CD4-positive, alpha-beta memory T cell (primary cell): ENCODE measurements at places on chromosomes 11 and 22. TPM values are rescaled to one million over a fixed set of nuclear protein-coding genes. Genes with fewer than 3 reads are reported as not detected.

DNA sequence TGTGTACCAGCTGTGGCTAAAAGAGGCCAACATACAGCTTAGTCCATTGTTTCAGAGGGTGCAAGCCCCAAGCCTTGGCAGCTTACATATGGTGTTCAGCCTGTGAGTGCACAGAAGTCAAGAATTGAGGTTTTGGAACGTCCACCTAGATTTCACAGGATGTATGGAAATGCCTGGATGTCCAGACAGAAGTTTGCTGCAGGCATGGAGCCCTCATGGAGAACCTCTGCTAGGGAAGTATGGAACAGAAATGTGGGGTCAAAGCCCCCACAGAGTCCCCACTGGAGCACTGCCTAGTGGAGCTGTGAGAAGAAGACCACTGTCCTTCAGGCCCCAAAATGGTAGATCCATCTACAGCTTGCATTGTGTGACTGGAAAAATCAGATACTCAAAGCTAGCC lies 42.2 kb upstream of the PTH start:
- no peaks in the 10 kb centered on the region for H3K4me1 ChIP-seq
- no peak for DNase-seq
- H3K27me3 ChIP-seq: no peaks in the 10 kb centered on the region
- H3K4me3 ChIP-seq: no peak overlapping the region

DNA sequence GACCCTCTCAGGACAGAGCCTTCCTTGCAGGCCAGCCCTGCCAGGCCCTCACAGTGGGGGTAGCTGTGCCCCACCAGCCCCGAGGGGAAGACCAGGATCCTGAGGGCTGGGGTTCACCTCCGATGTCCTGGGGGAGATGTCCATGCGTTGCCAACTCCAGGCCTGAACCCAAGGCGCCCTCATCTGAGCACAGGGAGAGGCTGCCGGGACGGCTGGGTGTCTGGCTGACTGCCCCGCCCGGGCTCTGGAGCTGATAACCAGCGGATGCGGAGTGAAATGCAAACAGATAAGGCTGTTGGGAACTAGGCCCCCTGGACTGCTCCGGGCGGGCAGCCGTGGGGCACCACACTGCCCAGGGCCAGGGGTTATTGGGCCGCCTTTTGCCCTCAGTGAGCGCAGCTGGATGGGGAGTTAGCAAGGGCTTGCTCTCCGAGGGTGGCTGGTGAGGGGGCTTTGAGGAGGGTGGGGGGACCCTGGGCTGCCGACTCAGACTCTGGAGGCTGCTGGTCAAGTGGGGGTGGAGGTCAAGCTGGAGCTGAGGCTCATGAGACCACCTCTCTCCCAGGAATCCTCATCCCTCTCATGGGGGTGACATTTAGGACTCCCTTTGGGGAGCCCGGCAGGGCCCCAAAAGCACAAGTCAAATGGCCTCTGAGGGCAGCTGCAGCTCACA lies 5.6 kb upstream of the MUC6 start:
- H3K27me3 ChIP-seq: no peaks in the 10 kb centered on the region
- no peaks in the 10 kb centered on the region for H3K4me1 ChIP-seq
- no peaks in the 10 kb centered on the region for H3K36me3 ChIP-seq
- DNase-seq: no peak
- no peak overlapping the region for H3K27ac ChIP-seq

CD3G gene
- 205 TPM for total RNA-seq

DNA sequence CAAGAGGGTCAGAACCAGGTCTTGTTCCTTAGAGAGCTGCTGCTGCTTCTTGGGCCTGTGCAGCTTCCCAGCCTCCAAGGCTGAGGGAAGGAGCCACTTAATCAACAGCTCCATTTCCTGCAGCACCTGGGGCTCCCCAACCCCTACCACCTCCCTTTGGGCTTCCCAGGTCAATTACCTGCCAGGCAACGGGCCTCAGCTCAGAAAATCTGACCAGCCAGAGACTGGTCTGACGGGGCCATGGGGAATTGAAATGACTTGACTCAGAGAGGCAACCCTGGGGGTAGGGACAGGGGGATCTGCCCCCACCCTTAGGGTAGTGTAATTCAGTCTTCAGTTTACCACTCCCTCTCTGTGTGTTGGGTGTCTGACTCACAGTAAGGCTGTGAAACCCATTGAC lies 4.7 kb upstream of the MAJIN start:
- H3K36me3 ChIP-seq: no peaks in the 10 kb centered on the region
- H3K27ac ChIP-seq: no peak overlapping the region
- H3K4me1 ChIP-seq: peaks cover 9% of the 10 kb centered on the region
- no peak overlapping the region for H3K4me3 ChIP-seq

- H3K4me3 ChIP-seq: no peak overlapping the region
- H3K27me3 ChIP-seq: no peaks in the 10 kb centered on the region
- DNase-seq: no peak
- H3K27ac ChIP-seq: no peak overlapping the region
- no peaks in the 10 kb centered on the region for H3K4me1 ChIP-seq
- H3K36me3 ChIP-seq: no peaks in the 10 kb centered on the region
Measured at GRCh38 chr22:49243965-49244364, 583.7 kb downstream of the BRD1 start.

GAL3ST1 gene
- 1.4 TPM for total RNA-seq

DNA sequence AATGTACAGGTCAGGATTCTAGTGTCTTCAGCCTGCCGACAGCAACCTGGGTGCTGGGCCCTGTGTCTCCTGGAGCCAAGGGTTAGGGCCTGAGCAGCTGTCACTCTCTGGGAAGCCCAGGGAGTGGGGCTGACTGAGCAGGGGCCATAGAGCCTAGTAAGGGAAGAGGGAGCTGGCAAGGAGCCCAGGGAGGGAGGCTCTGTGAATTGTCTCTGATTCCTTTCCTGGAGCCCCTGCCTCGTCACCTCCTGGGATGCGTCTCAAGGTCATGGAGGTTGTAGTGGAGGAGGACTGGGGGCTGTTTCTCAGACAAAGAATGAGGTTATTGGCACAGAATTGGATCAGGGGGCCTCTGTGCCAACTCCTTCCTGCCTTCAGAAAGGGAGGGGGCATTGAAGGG lies 11.8 kb downstream of the SOX10 start:
- no peak overlapping the region for H3K4me3 ChIP-seq
- no peaks in the 10 kb centered on the region for H3K4me1 ChIP-seq
- peaks cover 10% of the 10 kb centered on the region for H3K36me3 ChIP-seq
- no peak overlapping the region for H3K27ac ChIP-seq
- DNase-seq: no peak

- no peaks in the 10 kb centered on the region for H3K4me1 ChIP-seq
- H3K4me3 ChIP-seq: no peak overlapping the region
- H3K27me3 ChIP-seq: no peaks in the 10 kb centered on the region
- no peak overlapping the region for H3K27ac ChIP-seq
Measured at GRCh38 chr11:34783816-34784317, 132.3 kb downstream of the APIP start.

FADS1 gene
- 2.2 TPM for total RNA-seq

FAM111B gene
- 0.53 TPM for total RNA-seq

GRCh38 chr11:111729071-111729830 lies 36.9 kb downstream of the PPP2R1B start:
- no peak overlapping the region for H3K4me3 ChIP-seq
- H3K27me3 ChIP-seq: no peaks in the 10 kb centered on the region
- H3K27ac ChIP-seq: no peak overlapping the region

- H3K36me3 ChIP-seq: no peaks in the 10 kb centered on the region
- H3K4me3 ChIP-seq: no peak overlapping the region
- no peak overlapping the region for H3K27ac ChIP-seq
- DNase-seq: no peak
Measured at GRCh38 chr22:29150701-29151100, 55.0 kb upstream of the EMID1 start.

DNA sequence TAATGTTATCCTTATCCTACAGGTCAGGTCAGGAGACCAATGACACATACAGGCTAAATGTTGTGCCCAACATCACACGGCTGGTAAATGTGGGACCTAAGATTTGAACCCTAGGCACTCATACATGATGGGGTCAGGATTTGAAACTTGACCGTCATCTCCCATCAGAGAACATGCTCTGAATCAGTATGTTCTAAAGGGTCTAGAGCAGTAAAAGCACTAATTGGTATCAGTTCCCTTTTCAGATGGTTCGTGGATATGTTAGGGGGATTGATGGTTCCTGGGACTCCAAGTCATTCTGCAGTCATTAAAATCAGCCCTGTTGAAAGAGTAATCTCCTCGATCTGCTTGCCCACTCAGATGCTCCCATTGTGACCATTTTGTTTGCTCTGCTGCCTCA lies 65.5 kb downstream of the BMAL1 start:
- peaks cover 35% of the 10 kb centered on the region for H3K4me1 ChIP-seq
- H3K27ac ChIP-seq: no peak overlapping the region
- H3K4me3 ChIP-seq: no peak overlapping the region
- DNase-seq: no peak
- H3K36me3 ChIP-seq: no peaks in the 10 kb centered on the region

DNA sequence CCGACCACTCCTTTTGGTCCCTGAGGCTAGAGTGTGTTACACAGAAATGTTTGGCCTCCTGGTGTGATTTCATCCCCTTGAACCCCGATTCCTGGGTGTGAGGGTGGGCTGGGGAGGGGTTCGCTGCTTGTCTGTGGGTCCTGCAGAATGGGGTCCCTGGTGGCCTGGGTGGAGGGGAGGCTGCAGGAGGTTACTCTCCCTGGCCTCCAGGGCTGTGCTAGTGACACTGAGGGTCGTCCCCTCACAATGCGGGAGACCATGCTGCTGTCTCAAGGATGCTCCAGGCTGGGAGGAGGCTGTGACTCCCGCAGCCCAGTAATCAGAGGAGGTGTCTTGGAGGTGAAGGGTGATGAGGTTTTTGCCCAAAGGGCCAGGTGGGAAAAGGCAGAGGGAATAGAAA lies 17.0 kb upstream of the OMP start:
- no peak for DNase-seq
- no peak overlapping the region for H3K4me3 ChIP-seq
- H3K27ac ChIP-seq: no peak overlapping the region
- no peaks in the 10 kb centered on the region for H3K27me3 ChIP-seq
- no peaks in the 10 kb centered on the region for H3K36me3 ChIP-seq
- peaks cover 19% of the 10 kb centered on the region for H3K4me1 ChIP-seq

NXPE1 gene
- not detected for total RNA-seq

GRCh38 chr11:35582033-35582432 lies 36.2 kb upstream of the FJX1 start:
- no peaks in the 10 kb centered on the region for H3K36me3 ChIP-seq
- DNase-seq: no peak
- H3K4me1 ChIP-seq: no peaks in the 10 kb centered on the region
- no peak overlapping the region for H3K27ac ChIP-seq

GRCh38 chr11:368414-369335 lies 624 bp upstream of the B4GALNT4 start:
- H3K36me3 ChIP-seq: no peaks in the 10 kb centered on the region
- H3K4me3 ChIP-seq: no peak overlapping the region
- H3K4me1 ChIP-seq: peaks cover 21% of the 10 kb centered on the region

MUC5B gene
- not detected for total RNA-seq

DNA sequence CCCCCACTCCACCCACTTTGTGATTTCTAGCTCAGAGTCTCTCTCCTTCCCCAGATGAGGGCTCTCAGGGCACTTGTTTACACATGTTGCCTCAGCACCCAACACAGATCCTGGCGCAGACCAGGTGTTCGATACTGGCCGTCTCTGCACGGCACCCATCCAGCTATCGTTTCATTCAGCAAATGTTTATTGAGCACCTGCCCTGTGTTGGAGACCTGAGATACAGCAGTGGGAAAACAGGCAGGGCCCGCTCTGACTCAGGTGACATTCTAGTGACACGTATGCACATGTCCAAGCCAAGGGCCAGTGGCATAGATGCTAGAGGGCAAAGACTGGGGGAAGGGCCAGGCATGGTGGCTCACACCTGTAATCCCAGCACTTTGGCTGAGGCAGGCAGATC lies 71.9 kb downstream of the NFAM1 start:
- H3K27ac ChIP-seq: no peak overlapping the region
- H3K36me3 ChIP-seq: no peaks in the 10 kb centered on the region

DNA sequence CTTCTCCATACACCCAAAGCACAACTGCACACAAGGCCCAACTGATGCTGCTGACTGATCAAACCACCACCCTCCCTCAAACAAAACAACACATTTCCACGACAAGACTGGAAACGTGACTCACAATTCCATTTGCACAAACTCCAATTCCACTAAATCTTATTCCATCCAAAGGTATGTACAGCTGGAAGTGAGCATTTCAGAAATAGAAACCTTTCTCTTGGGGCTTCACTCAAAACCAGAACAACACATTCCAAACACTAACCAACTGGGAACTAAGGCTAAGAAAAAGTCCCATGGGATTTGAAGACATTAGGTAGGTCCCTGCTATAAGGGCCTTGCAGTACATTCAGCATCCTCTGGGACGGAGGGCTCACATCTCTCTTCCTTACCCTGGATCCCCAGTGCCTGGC lies 19.6 kb downstream of the MORC2 start:
- H3K27ac ChIP-seq: no peak overlapping the region
- H3K4me3 ChIP-seq: no peak overlapping the region
- peaks cover 23% of the 10 kb centered on the region for H3K4me1 ChIP-seq
- peaks cover 31% of the 10 kb centered on the region for H3K36me3 ChIP-seq

KIRREL3 gene
- total RNA-seq: not detected

OR51I1 gene
- total RNA-seq: not detected

SYCE3 gene
- not detected for total RNA-seq

DNA sequence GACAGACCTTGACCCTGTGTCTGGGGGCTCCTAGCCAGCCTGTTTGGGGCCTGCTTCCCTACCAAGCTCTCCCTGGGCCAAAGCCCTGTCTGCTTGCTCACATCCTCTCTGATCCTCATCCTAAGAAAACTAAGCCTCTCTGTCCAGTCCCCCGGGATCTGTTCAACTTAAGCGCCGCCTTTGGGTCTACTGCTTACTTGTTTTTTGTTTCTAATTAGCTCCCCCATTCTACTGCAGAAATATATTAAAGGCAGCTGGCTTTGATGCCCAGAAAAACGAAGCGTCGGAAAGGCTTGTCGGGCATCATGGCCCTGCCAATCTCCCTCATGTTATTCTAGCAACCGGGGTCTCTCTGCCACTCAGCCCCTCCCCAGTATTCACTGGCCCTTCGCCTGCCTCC lies 3.4 kb downstream of the DSCAML1 start:
- no peaks in the 10 kb centered on the region for H3K36me3 ChIP-seq
- H3K4me3 ChIP-seq: no peak overlapping the region
- no peak for DNase-seq
- H3K4me1 ChIP-seq: peaks cover 18% of the 10 kb centered on the region

GRCh38 chr11:128825050-128825784 lies 41.9 kb downstream of the KCNJ1 start:
- H3K27ac ChIP-seq: no peak overlapping the region
- H3K27me3 ChIP-seq: no peaks in the 10 kb centered on the region
- H3K4me3 ChIP-seq: no peak overlapping the region
- no peak for DNase-seq
- H3K4me1 ChIP-seq: peaks cover 9% of the 10 kb centered on the region
- H3K36me3 ChIP-seq: no peaks in the 10 kb centered on the region

DNA sequence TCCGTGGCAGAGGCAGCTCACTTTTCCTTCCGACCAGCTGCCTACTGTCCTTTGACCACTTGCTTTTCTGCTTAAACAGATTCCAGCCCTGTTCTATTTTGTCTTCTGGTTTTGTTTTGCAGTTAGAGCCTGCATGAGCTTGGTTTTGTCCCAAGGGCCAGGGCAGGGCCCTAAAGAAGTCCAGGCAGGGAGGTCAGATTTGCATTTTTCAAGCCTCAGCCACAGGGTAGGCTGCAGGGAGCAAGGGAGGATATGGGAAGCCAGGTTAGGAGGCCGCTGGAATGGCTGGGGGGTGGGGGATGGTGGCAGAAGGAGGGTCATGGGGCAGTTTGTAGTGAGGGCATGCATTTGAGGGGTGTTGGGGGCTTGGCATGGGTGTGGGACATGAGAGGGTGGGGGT lies 23.1 kb downstream of the FADD start:
- no peaks in the 10 kb centered on the region for H3K36me3 ChIP-seq
- H3K27ac ChIP-seq: no peak overlapping the region

DEFB131B gene
- not detected for total RNA-seq
